Neural progenitor cell (in vitro differentiated cells): ENCODE measurements at places on chromosomes 4 and X. TPM values are rescaled to one million over a fixed set of nuclear protein-coding genes. Genes with fewer than 3 reads are reported as not detected.

The KLHL5 gene
- total RNA-seq: 45.5 and 65.9 TPM in 2 replicates

The CYSLTR1 gene
- total RNA-seq: not detected in 2 replicates

The AMOT gene
- 3.8 and 7.5 TPM in 2 replicates for total RNA-seq

The MTNR1A gene
- total RNA-seq: 0.43 and 1.6 TPM in 2 replicates

The GPR82 gene
- total RNA-seq: not detected in 2 replicates

The NIPAL1 gene
- total RNA-seq: 0.84 and 1.2 TPM in 2 replicates

The PPP2R2C gene
- 2.5 and 3.5 TPM in 2 replicates for total RNA-seq

The GATA1 gene
- total RNA-seq: not detected in 2 replicates

The STOX2 gene
- total RNA-seq: 11.6 and 13.3 TPM in 2 replicates

The HPSE gene
- 0.28 and 0.73 TPM in 2 replicates for total RNA-seq

The OPHN1 gene
- 4.2 and 4.5 TPM in 2 replicates for total RNA-seq

The ENPEP gene
- total RNA-seq: 1.5 and 1.8 TPM in 2 replicates

The PCDH19 gene
- total RNA-seq: 3.4 TPM in 2 replicates

The XAGE1A gene
- not detected in 2 replicates for total RNA-seq

The TLR2 gene
- total RNA-seq: 0.22 and 0.34 TPM in 2 replicates

The GABRE gene
- 0.92 and 1.1 TPM in 2 replicates for total RNA-seq

The TMPRSS11D gene
- not detected in 2 replicates for total RNA-seq

The POU4F2 gene
- total RNA-seq: not detected in 2 replicates

The SMARCA5 gene
- 114 and 176 TPM in 2 replicates for total RNA-seq

The TRIM61 gene
- total RNA-seq: not detected in 2 replicates

The NSUN7 gene
- total RNA-seq: 29.1 and 37.4 TPM in 2 replicates

The SPON2 gene
- total RNA-seq: 2.1 and 9.0 TPM in 2 replicates

The PCDH7 gene
- total RNA-seq: 7.9 and 8.1 TPM in 2 replicates

The DTHD1 gene
- total RNA-seq: not detected in 2 replicates

The BBS12 gene
- total RNA-seq: 5.9 and 7.7 TPM in 2 replicates

The ADGRG4 gene
- total RNA-seq: not detected in 2 replicates

The MAGEB1 gene
- not detected in 2 replicates for total RNA-seq

The ARHGEF38 gene
- total RNA-seq: 0.28 and 0.37 TPM in 2 replicates

The TREX2 gene
- total RNA-seq: 0.96 TPM in 1 of 2 replicates, not detected in the other

The HELT gene
- not detected in 2 replicates for total RNA-seq

The ARMCX2 gene
- 105 and 121 TPM in 2 replicates for total RNA-seq

The KLHL13 gene
- total RNA-seq: 22.1 and 22.6 TPM in 2 replicates

The RPL9 gene
- 4,656 and 6,671 TPM in 2 replicates for total RNA-seq

The PASD1 gene
- not detected in 2 replicates for total RNA-seq

The CSN1S1 gene
- not detected in 2 replicates for total RNA-seq

The UGT2B11 gene
- not detected in 2 replicates for total RNA-seq

The CPLX1 gene
- total RNA-seq: not detected in 2 replicates

The ITGB1BP2 gene
- total RNA-seq: 0.99 and 4.8 TPM in 2 replicates

The BMX gene
- not detected in 2 replicates for total RNA-seq

The MSMO1 gene
- total RNA-seq: 190 and 298 TPM in 2 replicates

The FAM9B gene
- not detected in 2 replicates for total RNA-seq

The NLRP2B gene
- not detected in 2 replicates for total RNA-seq

The CENPU gene
- total RNA-seq: 154 and 229 TPM in 2 replicates

The NXF3 gene
- not detected in 2 replicates for total RNA-seq

The BEX3 gene
- 344 and 392 TPM in 2 replicates for total RNA-seq

The MAD2L1 gene
- total RNA-seq: 139 and 190 TPM in 2 replicates

The KLB gene
- total RNA-seq: not detected in 2 replicates
